ENCODE measurements at places on chromosomes 2 and 18.

DNA sequence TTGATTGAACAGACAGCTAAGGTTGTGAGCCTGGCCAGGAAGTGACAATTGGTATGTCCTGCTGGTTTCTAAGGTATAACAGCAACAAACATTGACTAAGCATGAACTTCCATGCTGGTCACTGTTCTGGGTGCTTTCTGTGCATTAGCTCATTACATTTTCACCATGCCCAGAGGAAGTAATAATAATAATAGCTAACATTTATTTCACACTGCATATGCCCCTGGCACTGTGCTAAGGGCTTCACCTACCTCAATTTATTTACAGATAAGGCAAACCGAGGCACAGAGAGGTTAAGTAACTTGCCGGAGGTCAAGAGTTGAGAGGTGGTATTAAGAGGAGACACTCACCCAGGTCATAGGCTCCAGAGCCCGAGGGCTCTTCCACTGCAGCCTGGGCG is 113.6 kb downstream of the PDCL3 start:
- DNase-seq = no peak

DNA sequence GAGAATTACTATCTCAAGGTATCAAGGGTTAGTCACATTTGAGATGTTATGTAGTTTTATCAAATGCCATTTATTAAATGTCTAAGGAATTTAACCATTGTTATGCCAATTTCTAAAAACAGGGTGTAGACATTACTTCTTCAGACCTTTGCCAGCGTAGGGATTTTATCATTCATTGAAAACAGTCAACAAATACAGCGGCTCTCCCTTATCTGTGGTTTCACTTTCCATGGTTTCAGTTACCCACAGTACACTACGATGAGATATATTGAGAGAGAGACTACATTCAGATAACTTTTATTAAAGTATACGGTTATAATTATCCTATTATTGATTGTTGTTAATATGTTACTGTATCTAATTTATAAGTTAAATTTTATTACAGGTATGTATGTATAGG is 234.7 kb downstream of the TMX3 start:
- no peak for DNase-seq

DNA sequence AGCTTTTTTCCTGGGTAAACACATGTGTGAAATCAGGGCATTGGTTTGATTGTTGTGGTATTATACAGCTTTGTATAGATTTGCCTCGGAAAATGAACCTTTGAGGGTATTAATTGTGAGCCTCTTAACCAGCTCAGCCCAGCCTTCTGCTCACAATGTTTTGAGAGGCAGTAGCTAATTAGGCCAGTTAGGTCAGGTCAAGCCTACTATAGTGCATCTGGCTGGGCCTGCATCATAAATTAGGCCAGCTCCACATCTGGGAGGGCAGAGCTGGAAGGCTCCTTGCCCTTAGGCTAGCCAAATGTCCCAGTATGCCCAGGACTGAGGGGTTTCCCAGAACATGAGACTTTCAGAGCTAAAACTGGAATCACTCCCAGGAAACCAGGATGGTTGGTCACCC is 43.0 kb downstream of the LRATD1 start:
- no peak for DNase-seq

- DNase-seq = no peak
These were observed 58.1 kb upstream of the OTX1 start for GRCh38 chr2:62992561-62992960.

- no peak for DNase-seq
These were observed 55.8 kb downstream of the CTIF start for GRCh38 chr18:48594471-48595094.
